ENCODE measurements at places on chromosomes 1 and 21.

DNA sequence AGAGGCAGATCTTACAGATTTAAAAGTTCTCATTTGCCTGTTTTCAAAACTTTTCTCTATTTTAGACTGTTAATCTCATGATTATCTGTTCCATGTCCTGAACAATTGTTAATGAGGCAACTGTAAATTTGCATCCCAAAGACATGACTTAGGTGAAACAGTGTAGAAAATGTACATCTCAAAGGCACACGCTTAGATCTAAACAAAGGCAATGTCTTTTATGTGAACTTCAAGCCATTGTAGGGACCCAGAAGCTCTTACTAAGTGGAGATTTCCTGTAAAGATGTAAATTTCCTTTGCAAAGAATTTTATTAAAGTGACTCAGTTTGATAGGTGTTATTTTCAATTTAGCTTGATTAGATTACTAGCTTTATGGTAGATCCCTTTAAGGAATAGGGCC is 125.2 kb upstream of the F3 start:
- no peak for DNase-seq
- H3K27me3 ChIP-seq = no peaks in the 10 kb centered on the region
- no peak overlapping the region for H3K27ac ChIP-seq
- H3K36me3 ChIP-seq = peaks cover 10% of the 10 kb centered on the region
- H3K4me1 ChIP-seq = peaks cover 10% of the 10 kb centered on the region

- no peak for DNase-seq
- H3K4me1 ChIP-seq = peaks cover 11% of the 10 kb centered on the region
- no peak overlapping the region for H3K4me3 ChIP-seq
Observed at GRCh38 chr1:60066001-60066400, 7.6 kb downstream of the C1orf87 start.

DNA sequence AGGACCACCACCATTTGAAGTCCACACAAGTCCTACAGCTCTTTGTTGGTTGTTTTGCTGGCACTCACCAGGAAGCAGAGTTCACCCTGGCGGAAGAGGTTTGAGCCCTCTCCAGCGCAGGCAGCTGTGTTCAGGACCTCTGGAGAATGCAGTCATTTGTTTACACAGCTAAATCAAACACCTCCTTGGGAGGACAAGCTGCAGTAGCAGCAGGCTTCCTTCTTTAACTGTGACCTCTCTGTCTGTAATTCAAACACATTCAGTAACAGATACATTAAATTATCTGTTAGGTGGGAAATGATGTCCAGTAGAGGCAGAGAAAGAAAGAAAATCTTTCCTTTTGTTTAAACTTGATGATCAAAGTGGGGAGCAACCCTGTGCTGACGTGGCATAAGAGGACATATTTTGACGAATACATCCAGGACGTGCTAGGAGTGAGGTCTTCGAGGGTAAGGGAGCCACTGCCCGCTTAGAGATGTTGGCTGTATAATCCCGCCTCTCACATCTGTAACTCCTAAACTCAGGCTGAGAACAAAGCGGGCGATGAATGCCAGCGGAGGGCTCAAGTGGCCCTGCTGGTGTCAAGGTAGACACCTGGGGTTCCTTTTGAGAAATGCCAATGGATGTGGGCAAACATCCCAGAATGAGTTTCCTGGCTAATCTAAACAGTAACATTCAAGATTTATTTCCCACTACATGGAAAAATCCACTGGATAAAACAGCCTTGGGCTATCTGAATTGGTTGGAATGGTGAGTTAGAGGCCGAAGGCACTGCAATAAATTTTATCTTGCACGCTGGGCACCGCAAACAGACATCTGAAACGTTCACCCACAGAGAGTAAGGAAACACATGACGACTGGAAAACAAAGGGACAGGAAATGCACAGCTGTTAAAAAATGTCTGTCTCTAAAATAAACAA is 51.7 kb downstream of the ABCA4 start:
- no peaks in the 10 kb centered on the region for H3K27me3 ChIP-seq
- H3K4me1 ChIP-seq = peaks cover 74% of the 10 kb centered on the region
- DNase-seq = no peak
- H3K4me3 ChIP-seq = no peak overlapping the region
- no peaks in the 10 kb centered on the region for H3K36me3 ChIP-seq

DNA sequence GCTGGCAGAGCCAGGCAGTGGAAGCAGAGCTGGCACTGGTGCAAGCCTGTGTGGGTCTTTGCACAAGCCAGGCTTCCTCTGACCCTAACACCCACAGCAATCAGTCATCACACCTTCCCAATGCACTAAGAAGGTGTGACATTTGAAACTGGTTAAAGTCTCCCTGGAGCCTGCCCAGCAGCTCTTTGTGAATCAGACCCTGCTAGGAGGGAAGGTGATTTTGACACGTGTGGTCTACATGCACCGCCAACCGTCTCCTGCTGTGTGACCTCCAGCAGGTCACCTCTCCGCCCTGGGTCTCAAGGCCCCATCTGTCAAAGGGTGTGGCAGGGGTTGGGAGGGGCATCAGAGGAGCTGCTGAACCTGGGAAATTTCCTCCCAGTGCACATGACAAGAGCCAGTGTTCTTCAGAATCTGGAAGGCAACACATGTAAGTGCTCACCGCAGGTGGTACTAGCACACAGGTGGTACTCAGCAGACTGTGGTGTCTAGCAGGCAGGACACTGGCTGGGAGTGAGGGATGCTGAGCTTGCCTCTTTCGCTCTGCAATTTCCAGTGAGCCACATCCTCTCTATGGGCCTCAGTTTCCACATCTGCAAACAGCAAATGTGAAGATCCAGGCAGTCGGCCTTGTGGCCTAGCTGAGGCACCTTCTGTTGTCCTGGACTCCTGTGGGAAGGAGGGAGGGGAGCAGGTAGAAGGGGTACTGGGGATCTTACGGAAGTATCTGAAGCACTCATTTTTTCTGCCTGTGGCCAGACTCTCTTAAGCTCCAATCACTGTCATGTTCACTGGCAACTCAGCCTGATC is 123.2 kb downstream of the DMRTB1 start:
- H3K27me3 ChIP-seq = peaks cover 9% of the 10 kb centered on the region
- H3K4me1 ChIP-seq = peaks cover 44% of the 10 kb centered on the region
- H3K4me3 ChIP-seq = no peak overlapping the region
- H3K36me3 ChIP-seq = no peaks in the 10 kb centered on the region

DNA sequence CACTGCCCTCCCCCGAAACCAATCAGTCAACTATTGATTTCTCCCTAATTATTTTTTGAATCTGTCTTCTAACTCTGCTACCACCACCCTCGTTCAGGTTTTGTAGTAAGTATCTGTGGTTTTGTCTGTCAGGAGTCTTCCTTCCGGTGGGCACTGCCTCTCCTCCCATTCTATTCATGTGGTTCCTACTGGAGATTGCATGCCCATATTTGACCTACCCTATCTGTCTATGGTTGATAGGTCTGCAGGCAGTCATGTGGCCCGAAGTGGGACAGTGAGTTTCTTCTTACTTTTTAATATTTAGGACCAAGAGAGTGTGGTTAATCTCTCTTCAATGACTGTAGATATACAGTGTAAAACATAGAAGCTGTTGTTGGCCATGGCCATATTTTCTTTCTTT is 17.8 kb upstream of the MAST2 start:
- no peaks in the 10 kb centered on the region for H3K36me3 ChIP-seq
- DNase-seq = no peak
- H3K4me1 ChIP-seq = no peaks in the 10 kb centered on the region
- H3K27ac ChIP-seq = no peak overlapping the region
- peaks cover 18% of the 10 kb centered on the region for H3K27me3 ChIP-seq

GRCh38 chr1:160030657-160031364 is 979 bp downstream of the PIGM start:
- H3K4me3 ChIP-seq = peak overlapping the region; percentile 92
- peak overlapping the region; percentile 94 for H3K27ac ChIP-seq
- H3K36me3 ChIP-seq = peaks cover 6% of the 10 kb centered on the region
- peaks cover 43% of the 10 kb centered on the region for H3K4me1 ChIP-seq

DNA sequence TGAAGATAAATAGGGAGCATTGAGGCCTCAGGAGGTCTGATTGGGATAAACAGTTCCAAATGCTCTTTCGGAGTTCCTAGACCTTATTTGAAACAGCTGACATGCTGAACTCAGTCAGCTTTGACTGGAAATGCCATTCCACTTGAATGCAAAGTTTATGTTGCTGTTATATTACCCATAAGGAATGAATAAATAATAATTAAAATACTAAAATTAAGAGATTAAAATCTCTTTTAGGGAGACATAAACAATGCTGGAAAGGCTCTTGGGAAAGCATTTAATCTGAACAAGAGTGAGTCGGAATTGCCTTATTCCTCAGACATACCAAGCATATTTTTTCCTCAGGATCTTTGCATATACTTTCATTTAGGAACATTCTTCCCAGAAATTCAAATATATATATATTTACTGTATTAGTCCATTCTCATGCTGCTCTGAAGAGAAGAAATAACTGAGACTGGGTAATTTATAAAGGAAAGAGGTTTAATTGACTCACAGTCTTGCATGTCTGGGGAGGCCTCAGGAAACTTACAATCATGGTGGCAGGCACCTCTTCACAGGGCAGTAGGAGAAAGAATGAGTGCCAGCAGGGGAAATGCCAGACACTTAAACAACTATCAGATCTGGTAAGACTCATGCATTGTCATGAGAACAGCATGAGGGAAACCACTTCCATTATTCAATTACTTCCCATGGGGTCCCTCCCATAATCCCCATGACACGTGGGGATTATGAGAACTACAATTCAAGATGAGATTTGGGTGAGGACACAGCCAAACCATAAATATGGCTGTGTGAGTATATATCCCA is 318.2 kb upstream of the PLXNA2 start:
- no peak for DNase-seq
- no peaks in the 10 kb centered on the region for H3K27me3 ChIP-seq
- H3K27ac ChIP-seq = no peak overlapping the region
- no peaks in the 10 kb centered on the region for H3K36me3 ChIP-seq

DNA sequence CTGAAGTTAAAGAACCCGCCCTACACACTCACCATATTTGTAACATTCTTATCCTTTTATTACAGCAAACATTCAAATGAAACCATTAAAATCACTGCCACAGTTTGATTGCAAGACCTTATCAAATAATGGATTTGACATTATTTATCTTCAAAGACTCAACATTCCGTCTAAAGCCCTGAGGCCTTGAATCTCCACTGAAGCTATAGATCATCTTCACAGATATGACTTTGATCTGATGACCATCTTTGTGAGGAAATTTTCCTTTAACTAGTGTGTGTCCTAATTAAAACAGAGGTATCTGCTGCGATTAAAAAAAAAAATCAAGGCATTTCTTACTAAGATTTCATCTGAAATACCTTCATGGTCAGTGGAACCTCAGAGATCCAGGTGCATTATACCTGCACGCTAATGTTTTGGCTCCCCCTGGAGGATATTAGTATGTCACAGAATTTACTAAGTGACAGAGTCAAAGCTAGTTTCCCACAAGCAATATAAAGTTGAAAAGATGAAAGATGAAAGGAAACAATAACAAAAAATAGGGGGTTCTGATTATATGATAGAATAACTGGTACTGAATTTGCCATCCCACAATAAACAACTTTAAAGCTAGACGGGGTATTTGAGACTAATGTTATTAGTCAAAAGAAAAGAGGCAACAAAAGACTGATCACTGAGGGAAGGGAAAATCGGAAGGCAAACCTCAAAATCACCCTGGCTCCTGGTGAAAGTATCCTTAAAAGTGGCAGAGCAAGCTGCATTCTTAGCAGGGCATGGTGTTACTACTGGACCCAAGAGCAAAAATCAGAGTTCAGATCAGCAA is 923.4 kb downstream of the NCAM2 start:
- peak overlapping the region; percentile 36 for H3K27ac ChIP-seq
- H3K4me3 ChIP-seq = no peak overlapping the region
- peaks cover 25% of the 10 kb centered on the region for H3K4me1 ChIP-seq
- no peaks in the 10 kb centered on the region for H3K27me3 ChIP-seq
- no peak for DNase-seq

GRCh38 chr1:168603501-168604110 is 27.2 kb downstream of the XCL1 start:
- H3K27me3 ChIP-seq = no peaks in the 10 kb centered on the region
- DNase-seq = peak; percentile 60
- H3K36me3 ChIP-seq = no peaks in the 10 kb centered on the region
- H3K4me3 ChIP-seq = no peak overlapping the region

- H3K4me3 ChIP-seq = no peak overlapping the region
- H3K27me3 ChIP-seq = no peaks in the 10 kb centered on the region
- peak overlapping the region; percentile 68 for H3K27ac ChIP-seq
- H3K36me3 ChIP-seq = peaks cover 20% of the 10 kb centered on the region
- peaks cover 21% of the 10 kb centered on the region for H3K4me1 ChIP-seq
- no peak for DNase-seq
Observed at GRCh38 chr1:165895451-165895871, 68.0 kb downstream of the UCK2 start.

DNA sequence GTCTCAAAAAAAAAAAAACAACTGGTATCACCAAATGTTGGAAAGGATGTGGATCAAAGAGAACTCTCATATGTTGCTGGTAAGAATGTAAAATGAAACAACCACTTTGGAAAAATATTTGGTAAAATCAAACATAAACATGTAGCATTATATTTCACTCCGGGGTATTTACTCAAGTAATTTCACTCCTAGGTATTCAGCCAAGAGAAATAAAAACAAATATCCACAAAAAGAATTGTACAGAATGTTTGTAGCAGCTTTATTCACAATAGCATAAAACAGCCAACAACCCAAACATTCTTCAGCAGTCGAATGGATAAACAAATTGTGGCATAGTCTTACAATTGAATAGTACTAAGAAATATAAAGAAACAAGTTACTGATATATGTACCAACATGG is 32.4 kb upstream of the ZSWIM5 start:
- H3K36me3 ChIP-seq = no peaks in the 10 kb centered on the region
- DNase-seq = no peak
- H3K4me3 ChIP-seq = no peak overlapping the region
- peaks cover 3% of the 10 kb centered on the region for H3K27me3 ChIP-seq

DNA sequence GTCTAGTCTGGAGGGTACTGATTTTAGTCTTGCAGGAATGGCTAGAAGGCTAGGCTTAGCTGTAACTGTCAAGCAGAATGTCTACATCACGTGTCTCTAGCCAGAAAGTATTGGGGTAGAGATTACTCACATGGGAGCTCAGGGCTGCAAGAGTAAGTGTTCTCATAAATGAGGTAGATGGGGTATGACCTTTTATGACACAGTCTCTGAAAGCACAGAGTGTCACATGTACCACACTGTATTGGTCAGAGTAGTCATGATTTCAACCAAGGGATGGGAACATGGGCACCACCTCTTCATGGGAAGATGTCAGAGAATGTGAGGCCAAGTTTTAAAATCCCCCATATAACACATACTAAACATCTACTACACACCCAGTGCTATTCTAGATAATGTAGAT is 2.9 kb downstream of the FYB2 start:
- peaks cover 35% of the 10 kb centered on the region for H3K4me1 ChIP-seq
- no peaks in the 10 kb centered on the region for H3K27me3 ChIP-seq
- no peak overlapping the region for H3K27ac ChIP-seq
- no peak for DNase-seq
- no peak overlapping the region for H3K4me3 ChIP-seq

DNA sequence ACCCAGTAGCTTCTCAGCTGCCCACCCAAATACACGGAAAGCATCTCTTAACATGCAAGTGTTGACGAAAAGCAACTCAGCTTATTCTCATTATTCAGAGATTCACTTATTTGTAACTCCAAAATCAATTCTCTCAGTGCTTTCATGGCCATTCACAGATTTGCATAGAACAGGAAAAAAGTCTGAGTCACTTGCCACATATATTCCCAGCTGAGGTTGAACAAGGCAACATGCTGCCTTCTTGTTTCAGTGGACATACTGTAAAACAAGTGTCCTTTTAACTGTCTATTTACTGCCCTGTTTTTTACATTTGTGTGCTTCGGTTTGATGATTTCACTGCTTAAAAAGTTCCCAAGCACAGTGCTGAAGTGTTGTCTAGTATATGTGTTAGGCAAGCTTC is 273.0 kb downstream of the LTN1 start:
- no peak overlapping the region for H3K4me3 ChIP-seq
- no peaks in the 10 kb centered on the region for H3K4me1 ChIP-seq
- H3K27ac ChIP-seq = no peak overlapping the region
- no peak for DNase-seq
- H3K27me3 ChIP-seq = no peaks in the 10 kb centered on the region

All from mesothelial cell of epicardium (in vitro differentiated cells).